ENCODE measurements at places on chromosomes 6 and 20.

DNA sequence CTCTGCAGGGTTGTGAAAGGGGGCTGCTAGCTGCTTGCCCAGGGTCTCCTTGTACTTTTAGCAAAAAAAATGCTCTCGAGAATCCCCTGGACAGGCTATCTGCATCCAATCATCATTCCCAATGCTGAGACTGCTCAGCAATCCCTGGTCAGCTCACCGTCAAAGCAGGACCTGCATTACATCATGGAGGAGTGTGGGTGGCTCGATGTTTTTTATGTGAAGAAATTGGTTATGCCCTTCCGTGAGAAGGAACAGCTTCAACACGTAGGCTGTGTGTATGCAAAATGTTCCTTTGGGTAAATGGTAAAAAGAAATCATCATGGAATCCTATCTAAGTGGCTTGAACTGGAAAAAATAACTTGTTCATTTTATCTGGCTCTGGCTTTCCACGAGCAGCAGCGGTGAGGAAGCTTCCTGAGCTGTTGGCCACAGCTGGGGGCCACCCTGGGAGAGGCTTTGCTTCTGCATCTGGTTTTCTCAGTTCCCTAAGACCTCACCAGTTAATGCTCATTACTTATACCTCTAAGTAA, 111.4 kb downstream of the FYN start:
- peak; percentile 53 for DNase-seq

DNA sequence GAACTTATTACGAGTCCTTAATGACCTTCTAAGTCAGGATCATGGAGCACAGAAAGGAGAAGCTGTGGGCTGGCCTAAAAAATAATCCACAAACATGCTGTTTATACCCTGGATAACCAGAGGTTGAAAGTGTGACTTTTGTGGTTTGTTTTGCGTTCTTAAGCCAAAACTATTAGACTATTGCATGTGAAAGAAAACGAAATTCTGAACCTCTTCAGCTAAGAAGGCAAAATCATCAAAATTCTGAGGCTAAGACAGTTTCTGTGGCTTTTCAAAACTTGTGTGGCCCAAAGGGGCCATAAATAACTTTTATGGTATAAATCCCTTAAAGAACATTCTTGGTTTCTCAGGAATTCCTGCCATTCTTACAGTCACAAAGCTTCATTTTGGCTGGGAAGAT, 251.0 kb downstream of the UST start:
- DNase-seq = no peak

DNA sequence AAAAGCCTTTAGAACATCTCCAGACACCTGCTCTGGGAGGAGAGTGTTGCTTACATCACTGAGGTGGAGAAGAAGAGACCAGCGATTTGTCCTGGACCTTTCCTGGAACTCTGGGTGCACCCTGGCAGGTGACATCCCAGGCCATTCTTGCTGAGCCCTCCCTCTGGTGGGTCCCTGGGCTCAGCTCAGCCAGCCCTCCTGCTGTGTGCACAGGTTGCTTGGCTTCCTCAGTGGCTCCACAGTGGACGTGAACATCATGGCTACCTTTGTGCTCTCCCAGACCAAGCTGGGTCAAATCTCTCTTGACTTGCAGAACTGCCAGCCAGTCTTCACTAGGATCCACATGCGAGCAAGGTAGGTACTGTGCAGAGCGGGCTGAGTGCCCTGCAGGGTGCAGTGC, 19.9 kb upstream of the BPIFA2 start:
- no peak for DNase-seq

DNA sequence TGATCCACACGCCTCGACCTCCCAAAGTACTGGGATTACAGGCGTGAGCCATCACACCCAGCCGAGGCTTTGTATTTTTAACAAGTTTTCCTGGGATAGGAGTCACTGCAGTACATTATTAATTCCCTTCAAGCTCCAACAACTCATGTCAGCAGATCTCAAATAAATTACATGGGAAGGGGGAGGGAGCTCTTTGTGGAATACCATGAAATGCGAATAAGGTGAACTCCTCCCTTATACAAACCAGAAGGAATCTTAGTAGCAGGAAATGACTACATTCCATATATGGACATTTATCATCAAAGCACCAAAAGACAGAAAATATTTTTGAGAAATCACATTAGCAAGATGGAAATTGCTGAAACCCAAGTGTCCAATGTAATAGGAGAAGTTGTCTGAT, 2.9 kb downstream of the GSS start:
- no peak for DNase-seq

DNA sequence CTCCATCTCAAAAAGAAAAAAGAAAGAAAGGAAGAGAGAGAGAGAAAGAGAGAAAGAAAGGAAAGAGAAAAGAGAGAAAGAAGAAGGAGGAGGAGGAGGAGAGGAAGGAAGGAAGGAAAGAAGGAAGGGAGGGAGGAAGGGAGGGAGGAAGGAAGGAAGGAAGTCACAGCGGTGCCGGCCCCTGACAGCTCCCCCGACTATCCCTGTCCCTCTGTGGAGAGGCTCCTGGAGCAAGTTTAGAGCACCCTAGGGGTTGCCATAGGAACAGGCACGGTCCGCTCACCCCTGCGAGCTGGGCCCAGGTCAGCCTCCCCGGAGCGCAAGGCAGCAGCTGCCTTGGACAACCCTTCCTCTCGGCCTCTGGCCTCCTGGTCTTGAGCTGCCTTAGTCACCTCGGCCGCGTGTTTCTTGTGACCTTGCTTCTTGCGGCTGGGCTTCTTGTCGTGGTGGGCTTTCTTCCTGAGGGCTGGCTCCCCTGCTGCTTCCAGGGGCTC, 6.8 kb downstream of the BNIP5 start:
- DNase-seq = no peak

DNA sequence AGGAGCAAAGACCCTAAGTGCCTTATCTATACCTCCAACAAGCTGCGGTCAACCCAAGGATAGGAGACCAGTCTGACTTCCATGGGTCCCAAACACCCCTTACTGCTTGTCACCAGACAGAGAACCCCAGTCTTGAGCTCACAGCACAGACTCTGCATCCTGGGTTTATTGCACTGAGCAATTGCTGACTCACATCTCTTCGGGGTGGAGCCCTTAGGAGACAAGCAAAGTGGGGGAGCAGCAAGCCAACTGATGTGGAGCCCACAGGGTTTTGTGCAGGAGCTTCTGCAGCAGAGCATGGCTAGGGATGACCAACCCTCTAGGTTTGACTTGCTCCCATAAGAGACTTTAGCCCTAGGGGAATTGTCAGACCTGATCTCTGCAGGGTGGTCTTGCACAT, 38.6 kb upstream of the EYS start:
- DNase-seq = no peak

GRCh38 chr6:6688283-6688682, 99.8 kb downstream of the LY86 start:
- no peak for DNase-seq

GRCh38 chr20:48492715-48493070, 335.1 kb downstream of the PREX1 start:
- no peak for DNase-seq

- DNase-seq = no peak
These were observed 36.0 kb downstream of the SPDEF start for GRCh38 chr6:34519971-34520644.

DNA sequence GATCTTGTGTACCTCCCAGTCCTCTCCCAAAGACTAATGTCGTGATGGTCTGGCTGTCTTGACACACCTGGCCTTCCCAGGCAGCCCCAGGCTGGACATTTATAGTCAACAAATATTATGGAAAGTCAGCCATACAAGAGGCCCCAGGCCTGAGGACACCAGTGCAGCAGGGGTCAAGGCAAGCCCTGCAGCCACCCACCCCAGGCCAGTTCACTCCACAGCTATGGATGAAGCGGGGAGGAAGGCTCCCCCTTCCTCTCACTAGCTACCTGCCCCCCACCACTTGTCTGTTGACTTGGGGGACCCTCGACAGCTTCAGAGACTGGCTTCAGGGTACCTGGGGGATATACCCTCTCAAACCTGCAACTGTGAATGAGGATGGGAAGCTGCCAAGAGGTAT, 132.1 kb downstream of the MRPL14 start:
- no peak for DNase-seq
